Gastrocnemius medialis (tissue), 4 donors: ENCODE measurements at places on chromosomes 2 and 18. TPM values are rescaled to one million over a fixed set of nuclear protein-coding genes. Genes with fewer than 3 reads are reported as not detected.
A peak's percentile ranks its signal among the peaks of the same experiment; 100 is the strongest.

DNA sequence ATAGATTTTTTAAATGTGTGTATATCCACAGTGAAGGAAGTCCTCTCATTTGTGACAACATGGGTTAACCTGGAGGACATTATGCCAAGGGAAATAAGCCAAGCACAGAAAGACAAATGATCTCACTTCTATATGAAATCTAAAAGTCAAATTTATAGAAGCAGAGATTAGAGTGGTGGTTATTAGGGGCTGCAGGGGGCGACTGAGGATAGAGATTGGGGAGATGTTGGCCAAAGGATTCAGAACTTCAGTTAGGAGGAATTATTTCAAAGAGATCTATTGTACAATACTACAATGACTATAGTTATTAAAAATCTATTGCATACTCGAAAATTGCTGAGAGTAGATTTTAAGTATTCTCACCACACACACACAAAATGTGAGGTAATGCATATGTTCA, 252.4 kb upstream of the SLC39A10 start:
- no peaks in the 10 kb centered on the region for H3K36me3 ChIP-seq
- no peak for DNase-seq
- no peaks in the 10 kb centered on the region for H3K4me1 ChIP-seq
- H3K27me3 ChIP-seq, result no peaks in the 10 kb centered on the region
- H3K4me3 ChIP-seq, result no peak overlapping the region

ELOA2 gene
- 0.15 TPM for total RNA-seq

- no peak overlapping the region for H3K4me3 ChIP-seq
- no peaks in the 10 kb centered on the region for H3K27me3 ChIP-seq
- DNase-seq, result no peak
Measured at GRCh38 chr2:25377822-25378421, 36.2 kb upstream of the DNMT3A start.

DNA sequence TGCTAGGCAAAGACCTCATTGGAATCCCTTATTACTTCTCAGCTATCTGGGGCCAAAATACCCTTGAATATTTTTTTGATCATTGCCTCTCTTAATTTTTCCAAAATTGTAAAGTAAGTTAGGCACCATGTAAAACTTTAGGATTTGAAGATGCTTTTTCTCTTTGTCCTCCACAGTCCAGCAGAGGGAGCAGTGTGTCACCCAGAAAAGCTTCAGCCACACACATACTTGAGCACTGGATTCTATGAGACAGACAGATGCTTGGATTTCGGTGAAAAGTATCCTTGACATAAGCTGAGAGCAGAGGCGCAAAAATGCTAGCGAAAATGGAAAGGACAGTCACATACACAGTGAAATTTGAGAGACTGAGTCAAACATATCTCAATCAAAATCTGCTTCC, 74.7 kb upstream of the KCNJ3 start:
- no peak overlapping the region for H3K27ac ChIP-seq
- no peaks in the 10 kb centered on the region for H3K36me3 ChIP-seq
- no peak overlapping the region for H3K4me3 ChIP-seq
- no peak for DNase-seq
- no peaks in the 10 kb centered on the region for H3K27me3 ChIP-seq

NDC80 gene
- total RNA-seq, result 0.27 TPM

- H3K4me1 ChIP-seq, result peaks cover 25% of the 10 kb centered on the region
- no peaks in the 10 kb centered on the region for H3K36me3 ChIP-seq
- peak within 1 kb of the TSS; percentile 92 for H3K4me3 ChIP-seq
- peak within 1 kb of the TSS; percentile 99 for H3K27ac ChIP-seq
Measured at GRCh38 chr18:11851146-11851805, at the start of gene CHMP1B. Gene CHMP1B, plus strand, starts transcription at chr18:11851413. Its CDS starts 99 bp downstream, at chr18:11851512.

- H3K4me3 ChIP-seq, result no peak overlapping the region
- H3K36me3 ChIP-seq, result no peaks in the 10 kb centered on the region
- no peaks in the 10 kb centered on the region for H3K27me3 ChIP-seq
- DNase-seq, result no peak
- H3K4me1 ChIP-seq, result no peaks in the 10 kb centered on the region
Measured at GRCh38 chr2:133836691-133837345, 268.6 kb upstream of the NCKAP5 start.

DNA sequence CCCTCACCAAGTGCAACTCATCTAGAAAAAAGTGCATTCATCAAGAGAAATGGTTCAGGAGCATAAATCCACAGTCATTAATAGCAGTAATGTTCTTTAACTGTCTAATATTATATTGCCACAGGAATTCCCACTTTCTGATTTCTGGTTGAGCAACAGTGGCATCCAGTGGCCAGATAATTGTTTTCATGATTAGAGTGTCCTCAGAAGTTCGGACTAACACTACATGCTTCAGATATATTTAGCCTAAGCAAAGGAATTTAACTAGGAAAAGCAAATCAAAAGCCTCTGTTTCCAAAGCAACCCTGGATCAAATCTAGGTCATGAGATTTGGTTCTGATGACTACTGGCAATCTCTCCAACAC, 9.8 kb upstream of the ERBB4 start:
- no peaks in the 10 kb centered on the region for H3K36me3 ChIP-seq
- H3K27ac ChIP-seq, result no peak overlapping the region
- H3K27me3 ChIP-seq, result no peaks in the 10 kb centered on the region
- no peaks in the 10 kb centered on the region for H3K4me1 ChIP-seq

DNA sequence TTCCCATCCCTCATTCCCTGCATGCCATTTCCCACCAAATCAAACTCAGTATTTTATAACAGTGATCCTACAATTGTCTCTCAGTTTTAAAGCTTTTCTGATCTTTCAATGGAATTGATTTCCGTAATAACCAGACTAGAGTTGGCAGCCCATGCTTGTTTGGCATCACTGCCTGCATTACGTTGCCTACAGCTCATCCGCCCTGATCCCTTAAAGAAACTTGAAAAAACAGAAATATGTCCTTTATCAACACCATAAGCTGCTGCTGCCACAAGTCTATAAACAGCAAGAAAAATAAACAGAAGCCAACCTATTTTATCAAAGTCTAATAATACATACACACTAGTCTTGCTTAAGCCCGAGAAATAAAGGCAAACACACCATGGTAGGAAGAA, 331.0 kb downstream of the METTL4 start:
- H3K4me1 ChIP-seq, result no peaks in the 10 kb centered on the region
- no peak overlapping the region for H3K4me3 ChIP-seq
- DNase-seq, result no peak
- no peaks in the 10 kb centered on the region for H3K36me3 ChIP-seq
- no peak overlapping the region for H3K27ac ChIP-seq

GRCh38 chr2:152062125-152063091, 36.4 kb downstream of the CACNB4 start:
- no peaks in the 10 kb centered on the region for H3K4me1 ChIP-seq
- no peaks in the 10 kb centered on the region for H3K27me3 ChIP-seq
- no peaks in the 10 kb centered on the region for H3K36me3 ChIP-seq
- no peak overlapping the region for H3K27ac ChIP-seq
- H3K4me3 ChIP-seq, result no peak overlapping the region

MAPK4 gene
- total RNA-seq, result 1.7 TPM

EML6 gene
- total RNA-seq, result 19.1 TPM

DNA sequence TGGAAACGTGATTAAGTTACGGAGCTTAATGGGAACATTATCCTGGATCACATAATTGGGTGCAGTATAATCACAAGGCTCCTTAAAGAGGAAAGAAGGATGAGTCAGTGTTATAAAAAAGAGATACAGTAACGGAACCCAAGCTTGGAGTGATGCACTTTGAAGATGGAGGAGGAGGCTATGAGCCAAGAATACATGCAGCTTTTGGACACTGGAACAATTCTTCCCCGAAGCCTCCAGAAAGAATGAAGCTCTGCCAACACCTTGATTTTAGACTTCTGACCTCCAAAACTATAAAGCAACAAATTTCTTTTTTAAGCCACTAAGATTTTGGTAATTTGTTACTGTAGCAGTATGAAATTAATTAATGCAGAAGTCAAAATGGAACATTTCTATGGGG, 85.1 kb downstream of the CDH7 start:
- no peak overlapping the region for H3K27ac ChIP-seq
- H3K4me3 ChIP-seq, result no peak overlapping the region
- H3K4me1 ChIP-seq, result no peaks in the 10 kb centered on the region
- DNase-seq, result no peak

SERPINB3 gene
- not detected for total RNA-seq

- H3K4me3 ChIP-seq, result no peak overlapping the region
- no peak overlapping the region for H3K27ac ChIP-seq
- H3K4me1 ChIP-seq, result no peaks in the 10 kb centered on the region
Measured at GRCh38 chr2:170408461-170409163, 230.7 kb downstream of the MYO3B start.

GRCh38 chr2:108945969-108946368, 43.1 kb downstream of the EDAR start:
- H3K4me1 ChIP-seq, result no peaks in the 10 kb centered on the region
- H3K4me3 ChIP-seq, result no peak overlapping the region
- no peak for DNase-seq
- H3K27me3 ChIP-seq, result no peaks in the 10 kb centered on the region
- no peaks in the 10 kb centered on the region for H3K36me3 ChIP-seq

FBXO48 gene
- 1.2 TPM for total RNA-seq

GRCh38 chr2:58466804-58467203, 225.7 kb upstream of the FANCL start:
- H3K27ac ChIP-seq, result no peak overlapping the region
- H3K36me3 ChIP-seq, result no peaks in the 10 kb centered on the region
- DNase-seq, result no peak
- no peaks in the 10 kb centered on the region for H3K4me1 ChIP-seq

DNA sequence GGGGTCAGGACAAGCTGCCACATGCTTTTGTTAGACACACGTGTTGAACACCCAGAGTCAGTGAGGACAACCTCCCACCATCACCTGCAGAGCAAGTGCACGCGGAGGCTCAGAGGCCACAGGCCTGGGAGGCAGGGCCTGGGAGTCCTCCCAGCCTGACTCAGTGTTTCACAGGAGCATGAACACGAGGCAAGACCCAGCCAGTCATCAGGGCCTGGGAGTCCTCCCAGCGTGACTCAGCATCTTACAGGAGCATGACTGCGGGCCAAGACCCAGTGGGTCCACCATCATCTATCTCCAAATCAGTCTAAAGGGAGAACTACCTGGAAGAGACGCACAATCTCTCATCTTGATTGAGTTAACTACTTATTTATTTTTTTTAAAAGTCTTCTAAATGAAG, 112.6 kb upstream of the PXDN start:
- DNase-seq, result no peak
- no peak overlapping the region for H3K4me3 ChIP-seq
- H3K27me3 ChIP-seq, result peaks cover 19% of the 10 kb centered on the region
- H3K4me1 ChIP-seq, result no peaks in the 10 kb centered on the region
- no peaks in the 10 kb centered on the region for H3K36me3 ChIP-seq

CAD gene
- total RNA-seq, result 2.7 TPM

- H3K27ac ChIP-seq, result no peak overlapping the region
- H3K4me1 ChIP-seq, result peaks cover 41% of the 10 kb centered on the region
- no peak overlapping the region for H3K4me3 ChIP-seq
- H3K27me3 ChIP-seq, result no peaks in the 10 kb centered on the region
Measured at GRCh38 chr18:13256444-13257305, 38.1 kb downstream of the LDLRAD4 start.

DNA sequence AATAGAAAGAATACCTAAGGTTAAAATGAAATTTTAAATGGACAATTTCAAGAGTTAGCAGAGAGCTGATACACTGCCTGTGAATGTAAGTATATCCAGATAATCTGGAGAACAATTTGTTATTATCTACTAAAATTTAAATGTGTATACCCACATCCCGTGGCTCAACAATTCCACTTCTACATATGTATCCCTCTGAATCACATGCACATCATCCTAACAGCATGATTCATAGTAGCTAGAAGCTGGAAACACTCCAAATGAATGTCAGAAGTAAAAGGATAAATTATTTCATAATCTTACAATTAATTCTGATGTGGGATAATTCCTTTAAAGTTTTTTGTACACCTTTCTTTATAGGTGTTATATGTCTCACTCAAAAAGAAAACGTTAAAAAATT, 87.9 kb downstream of the CNTNAP5 start:
- H3K36me3 ChIP-seq, result no peaks in the 10 kb centered on the region
- no peaks in the 10 kb centered on the region for H3K4me1 ChIP-seq
- H3K27ac ChIP-seq, result no peak overlapping the region
- H3K4me3 ChIP-seq, result no peak overlapping the region
- no peaks in the 10 kb centered on the region for H3K27me3 ChIP-seq

DNA sequence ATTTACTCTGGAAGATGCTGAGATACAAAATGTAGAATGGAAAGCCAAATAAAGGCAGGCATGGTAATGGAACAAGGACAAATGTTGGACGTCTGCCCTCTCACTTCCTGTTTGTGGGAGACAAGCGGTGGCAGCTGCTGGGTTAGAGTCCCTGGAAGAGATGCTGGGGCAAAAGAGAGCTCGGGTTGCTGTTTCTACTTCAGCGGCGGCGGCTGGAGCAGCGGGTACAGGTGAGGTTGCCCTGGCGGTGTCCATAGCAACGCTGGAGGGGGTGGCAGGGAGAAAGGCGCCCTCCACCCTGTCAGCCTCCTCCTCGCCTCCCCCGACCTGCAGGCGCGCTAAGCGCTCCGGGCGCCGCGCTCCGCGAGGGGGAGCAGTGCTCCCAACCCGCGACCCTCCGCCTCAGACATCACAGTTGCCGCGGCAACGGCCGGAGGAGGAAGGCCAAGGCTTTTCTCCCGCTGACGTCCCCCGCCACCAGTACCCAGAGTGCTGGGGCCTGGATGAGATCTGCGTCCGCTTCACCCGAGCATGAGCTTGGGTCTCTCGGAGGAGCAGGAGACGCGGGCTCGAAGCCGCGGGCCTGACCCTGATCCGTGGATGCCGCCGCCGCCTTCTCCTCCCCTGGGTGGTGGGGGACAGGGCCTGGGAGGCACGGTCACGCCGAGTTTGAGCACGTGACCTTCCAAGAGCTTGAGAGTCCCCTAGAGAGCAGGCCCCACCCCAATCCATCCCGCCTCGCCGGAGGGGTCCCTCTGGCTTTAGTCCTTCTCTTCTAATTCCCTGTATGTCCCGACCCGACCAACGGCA, 65.6 kb downstream of the NOL4 start:
- DNase-seq, result no peak
- no peaks in the 10 kb centered on the region for H3K36me3 ChIP-seq
- H3K4me1 ChIP-seq, result peaks cover 5% of the 10 kb centered on the region
- peaks cover 12% of the 10 kb centered on the region for H3K27me3 ChIP-seq
- H3K27ac ChIP-seq, result no peak overlapping the region

DNA sequence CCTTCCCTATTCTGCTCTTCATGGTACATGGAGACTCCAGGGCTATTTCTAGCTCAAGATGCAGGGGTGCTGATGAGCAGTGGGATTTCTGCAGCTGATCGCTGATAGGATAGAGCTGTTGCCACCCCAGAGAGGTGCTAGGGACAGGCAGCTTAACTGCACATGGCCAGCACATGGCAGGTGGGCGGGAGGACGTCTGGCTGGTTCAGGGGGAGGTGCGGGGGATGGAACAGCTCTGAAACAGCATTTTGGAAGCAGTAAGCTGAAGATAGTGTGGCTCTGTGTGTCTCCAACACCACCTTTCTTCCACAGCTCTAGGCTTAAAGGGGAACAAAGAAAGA, 151.9 kb upstream of the PELI1 start:
- no peaks in the 10 kb centered on the region for H3K27me3 ChIP-seq
- H3K27ac ChIP-seq, result no peak overlapping the region
- no peaks in the 10 kb centered on the region for H3K36me3 ChIP-seq
- H3K4me3 ChIP-seq, result no peak overlapping the region
- no peaks in the 10 kb centered on the region for H3K4me1 ChIP-seq

CPO gene
- total RNA-seq, result 1.1 TPM
